Stimulated activated CD8-positive, alpha-beta memory T cell treated with anti-CD3 and anti-CD28 coated beads, Interleukin-15, amount 100 ng/mL, for 48 hours (primary cell): ENCODE measurements at places on chromosomes 3 and 15.

GRCh38 chr15:63920504-63921175 is 86.9 kb upstream of the HERC1 start:
- DNase-seq = no peak

- DNase-seq = no peak
Measured at GRCh38 chr3:112132088-112132487, 960 bp downstream of the GCSAM start.

DNA sequence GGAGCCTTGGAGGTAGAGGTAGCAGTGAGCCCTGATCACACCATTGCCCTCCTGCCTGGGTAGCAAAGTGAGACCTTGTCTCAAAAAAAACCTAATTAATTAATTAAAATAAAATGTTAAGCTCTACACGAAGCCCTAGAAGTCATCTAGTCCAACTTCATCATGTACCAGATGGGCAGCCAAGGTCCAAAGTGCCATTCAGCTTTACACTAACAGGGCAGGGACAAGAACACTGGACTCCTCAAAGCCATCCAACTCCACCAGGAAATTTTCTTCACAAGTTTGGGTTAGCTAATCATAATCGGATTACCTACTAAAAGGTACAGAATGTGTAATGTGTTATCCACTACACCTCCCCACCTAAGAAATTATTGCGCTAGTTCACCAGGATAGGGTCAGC is 48.8 kb downstream of the WWTR1 start:
- no peak for DNase-seq

DNA sequence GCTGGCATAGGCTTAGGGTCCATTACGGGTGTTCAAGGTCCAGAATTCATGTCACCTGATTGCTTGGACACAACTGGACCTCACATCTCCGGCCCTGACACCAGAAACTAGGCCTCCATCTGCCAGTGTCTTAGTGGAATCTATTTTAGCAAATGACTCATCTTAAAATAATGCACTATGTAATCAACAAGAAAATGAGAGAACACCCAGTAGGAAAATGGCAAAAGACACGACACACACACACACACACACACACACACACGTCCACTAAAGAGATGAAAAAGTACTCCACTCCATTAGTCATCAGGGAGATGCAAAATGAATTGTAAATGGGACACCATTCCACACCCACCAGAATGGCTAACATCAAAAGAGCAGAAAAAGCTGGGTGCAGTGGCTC is 11.2 kb downstream of the APBA2 start:
- DNase-seq = no peak

- no peak for DNase-seq
Measured at GRCh38 chr3:193938613-193939012, 197.3 kb upstream of the HES1 start.

DNA sequence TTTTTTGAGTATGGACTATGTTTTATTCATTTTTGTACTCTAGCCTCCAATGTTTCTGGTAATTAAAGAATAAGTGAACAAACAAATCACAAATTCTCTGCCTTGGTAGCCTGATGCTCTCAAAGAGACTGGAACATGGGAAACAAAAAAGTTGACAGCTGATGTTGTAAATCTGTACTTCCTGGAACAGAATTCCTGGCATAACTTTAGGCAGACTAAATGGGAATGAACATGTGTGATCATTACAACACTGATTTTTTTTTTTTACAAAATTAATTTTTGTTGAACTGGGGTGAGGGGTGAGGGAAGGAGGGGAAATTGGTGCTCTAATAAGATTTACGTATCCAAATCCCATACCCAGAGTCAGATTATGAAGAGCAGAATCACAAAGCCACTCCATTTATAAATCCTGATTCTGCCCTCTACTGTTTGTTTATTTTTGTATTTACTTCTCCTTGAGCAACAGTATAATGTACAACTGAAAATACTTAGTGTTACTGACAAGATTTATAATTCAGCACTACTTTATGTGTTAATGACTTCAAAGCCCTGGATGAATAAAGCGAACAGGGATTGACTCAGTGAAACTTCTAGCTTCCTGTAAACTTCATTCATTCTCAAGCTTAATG is 165.0 kb downstream of the FRMD5 start:
- DNase-seq = no peak

DNA sequence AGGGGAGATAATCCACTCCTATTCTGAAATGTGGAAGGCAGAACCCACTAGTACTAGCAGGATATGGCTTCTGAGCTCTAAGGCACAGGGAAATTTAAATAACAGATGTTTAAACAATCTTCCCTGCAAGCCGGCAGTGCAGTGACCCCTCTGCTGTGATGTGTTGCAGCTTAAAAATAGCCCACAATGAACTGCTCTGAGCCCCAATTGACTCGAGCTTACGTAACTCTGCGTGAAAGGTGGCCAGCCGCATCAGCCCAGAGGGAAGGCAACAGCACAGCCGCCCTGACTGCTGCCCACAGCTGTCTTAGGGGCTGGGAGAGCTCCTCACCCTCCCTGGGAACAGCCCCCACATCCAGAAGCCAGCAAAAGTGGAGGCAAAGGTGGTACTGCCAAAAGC is 12.5 kb upstream of the CAMKV start:
- no peak for DNase-seq

GRCh38 chr3:184429786-184430185 is 49.9 kb downstream of the CHRD start:
- no peak for DNase-seq

DNA sequence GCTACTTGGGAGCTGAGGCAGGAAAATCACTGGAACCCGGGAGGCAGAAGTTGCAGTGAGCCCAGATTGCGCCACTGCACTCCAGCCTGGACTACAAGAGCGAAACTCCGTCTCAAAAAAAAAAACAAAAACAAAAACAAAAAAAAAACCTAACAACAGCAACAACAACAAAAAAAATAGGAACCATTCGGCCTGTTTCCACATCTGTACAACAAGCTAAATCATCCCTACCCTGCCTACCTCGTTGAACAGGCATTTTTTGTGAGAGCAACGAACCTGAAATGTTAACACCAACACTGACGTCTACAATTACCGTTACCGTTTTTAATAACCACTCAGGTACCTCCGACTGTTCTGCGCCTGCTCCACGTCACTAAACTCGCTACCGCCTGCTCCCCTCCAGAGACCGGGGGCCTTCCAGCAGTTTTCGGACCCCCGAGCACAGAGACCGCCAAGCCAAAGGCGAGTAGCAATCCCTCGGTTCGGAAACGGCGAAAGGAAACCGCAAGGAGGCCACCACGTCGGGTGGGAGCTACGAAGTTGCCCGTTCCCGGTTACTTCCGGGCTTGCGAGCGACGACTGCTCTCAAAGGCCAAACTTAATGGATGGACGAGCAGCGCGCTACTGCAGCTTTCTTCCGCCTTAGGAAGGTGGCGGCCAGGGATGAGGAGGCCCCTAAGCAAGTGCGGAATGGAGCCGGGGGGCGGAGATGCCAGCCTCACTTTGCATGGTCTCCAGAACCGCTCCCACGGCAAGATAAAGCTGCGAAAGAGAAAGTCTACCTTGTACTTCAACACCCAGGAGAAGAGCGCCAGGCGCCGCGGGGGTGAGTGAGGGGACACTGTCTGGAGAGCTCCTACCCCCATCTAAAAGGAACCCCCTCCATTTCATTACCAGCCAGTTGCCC is at the start of the genes PIGB and PIGBOS1:
Gene PIGB, plus strand, starts transcription at position 635 of the 907 bp plus-strand sequence. Its CDS starts 29 bp downstream, at position 664.
Gene PIGBOS1, minus strand, starts transcription at position 536 of the 907 bp plus-strand sequence. CDS start 1,331 bp downstream, outside the sequence.
- peak; percentile 67 for DNase-seq

DNA sequence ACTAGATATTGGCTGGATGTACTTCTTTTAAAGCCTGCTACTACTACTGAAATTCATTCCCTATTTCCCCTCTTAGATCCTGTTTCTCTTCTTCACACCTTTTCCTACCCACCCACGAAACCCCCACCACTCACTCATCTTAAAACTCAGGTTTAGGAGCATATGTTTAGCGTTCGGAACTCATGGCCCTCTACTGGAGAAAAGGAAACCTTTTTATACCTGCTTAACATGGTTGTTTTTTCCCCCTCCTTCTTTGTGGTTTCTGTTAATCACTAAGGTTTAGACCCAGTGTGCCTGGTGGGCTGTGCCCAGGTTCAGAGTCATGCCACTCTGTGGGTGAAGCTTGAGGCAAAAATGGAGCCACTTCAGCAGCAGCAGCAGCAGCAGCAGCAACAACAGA is 2.6 kb downstream of the ARID3B start:
- no peak for DNase-seq

GRCh38 chr3:48695393-48695753 is 9.7 kb upstream of the NCKIPSD start:
- no peak for DNase-seq

- no peak for DNase-seq
Measured at GRCh38 chr3:132435224-132435910, 18.1 kb downstream of the DNAJC13 start.

DNA sequence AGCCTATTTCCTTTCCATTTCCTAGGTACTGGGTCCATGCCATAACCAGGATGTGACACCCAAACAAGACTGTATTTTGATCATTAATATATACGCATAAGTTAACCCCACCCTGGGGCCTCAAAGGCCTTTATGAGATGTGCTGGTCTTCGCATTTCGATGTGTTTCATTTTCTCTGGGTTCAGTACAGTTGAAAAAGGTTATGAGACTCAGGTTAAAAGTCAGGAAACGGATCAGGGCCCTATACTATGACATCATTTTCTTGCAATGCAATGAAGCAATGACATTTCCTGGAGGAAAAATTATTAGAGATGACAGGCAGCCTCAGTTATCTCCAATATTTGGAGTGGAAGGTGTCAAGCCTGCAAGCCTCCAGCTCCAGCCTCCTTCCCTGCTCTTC is 31.7 kb downstream of the TMEM212 start:
- no peak for DNase-seq

DNA sequence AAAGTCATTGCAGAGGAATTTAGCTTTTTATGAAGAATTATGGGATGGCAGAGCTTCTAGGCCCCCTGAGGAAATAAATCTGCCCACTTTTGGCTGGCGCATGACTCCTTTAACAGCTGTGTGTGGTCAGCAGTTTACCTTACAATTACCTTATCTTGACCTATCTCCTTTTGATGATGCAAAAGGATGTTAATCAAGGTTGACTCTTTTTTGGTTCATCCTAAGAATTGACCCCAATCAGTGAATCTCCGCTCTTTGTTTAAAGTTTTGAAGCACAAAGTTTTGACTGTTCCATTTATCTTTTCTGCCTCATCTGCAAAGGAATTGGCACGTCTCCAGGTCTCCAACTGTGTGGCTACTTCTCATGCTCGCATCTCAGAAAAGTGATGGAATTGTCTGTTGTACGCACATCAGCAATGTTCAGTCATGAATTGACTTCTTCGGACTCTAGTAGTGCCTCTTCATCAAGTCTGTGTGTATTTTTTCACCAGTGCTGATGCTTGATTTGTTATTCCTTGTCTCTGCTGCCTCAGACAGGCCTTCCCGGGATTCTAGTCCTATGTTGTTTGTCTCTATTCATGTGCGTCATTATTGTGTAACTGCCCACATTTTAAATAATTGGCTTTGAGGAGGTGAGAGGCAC is 196.2 kb upstream of the CFAP20DC start:
- DNase-seq = no peak

DNA sequence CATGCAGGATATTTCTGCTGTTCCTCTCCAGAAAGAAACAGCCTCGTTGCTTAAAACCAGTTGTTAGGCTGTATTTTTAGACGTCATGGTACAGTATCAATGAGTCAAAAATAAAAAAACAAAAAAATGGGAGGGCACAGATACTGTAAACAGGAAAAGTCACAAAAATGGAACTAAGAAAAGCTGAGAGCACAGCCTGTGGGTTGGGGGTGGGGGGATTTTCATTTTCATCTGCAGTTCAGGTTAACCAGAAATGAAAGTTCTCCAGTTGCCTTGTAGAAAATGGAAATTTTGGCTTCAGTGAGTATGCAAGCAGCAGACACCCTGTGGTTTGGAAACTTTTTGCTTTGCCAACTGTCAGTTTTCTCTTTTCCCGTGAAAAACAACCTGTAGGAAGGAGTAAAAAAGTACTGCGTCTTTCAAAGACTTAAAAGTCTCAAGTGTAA is 59.0 kb downstream of the FRMD4B start:
- DNase-seq = peak; percentile 46

GRCh38 chr3:190446573-190447279 is 3.0 kb downstream of the TMEM207 start:
- no peak for DNase-seq

GRCh38 chr15:42239528-42240182 is 31.6 kb upstream of the VPS39 start:
- DNase-seq = no peak

DNA sequence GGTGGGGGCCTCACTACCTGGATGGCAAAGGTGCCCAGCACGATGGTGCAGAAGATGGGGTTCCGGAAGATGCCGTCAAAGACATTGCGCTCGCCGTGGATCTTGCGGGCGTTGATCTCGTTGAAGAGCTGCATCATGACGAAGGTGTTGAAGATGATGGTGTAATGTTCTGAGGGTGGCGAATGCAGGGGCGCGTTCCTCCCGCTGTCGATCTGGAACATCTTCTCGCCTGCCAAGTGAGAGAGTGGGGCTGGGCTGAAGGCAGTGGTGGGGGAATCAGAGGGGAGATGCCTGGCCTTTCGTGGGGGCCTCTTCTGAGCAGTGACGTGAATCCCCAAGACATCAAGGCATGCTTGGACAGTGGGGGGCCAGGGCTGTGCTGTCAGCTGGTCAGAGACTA is 19.6 kb upstream of the SEC13 start:
- DNase-seq = no peak

DNA sequence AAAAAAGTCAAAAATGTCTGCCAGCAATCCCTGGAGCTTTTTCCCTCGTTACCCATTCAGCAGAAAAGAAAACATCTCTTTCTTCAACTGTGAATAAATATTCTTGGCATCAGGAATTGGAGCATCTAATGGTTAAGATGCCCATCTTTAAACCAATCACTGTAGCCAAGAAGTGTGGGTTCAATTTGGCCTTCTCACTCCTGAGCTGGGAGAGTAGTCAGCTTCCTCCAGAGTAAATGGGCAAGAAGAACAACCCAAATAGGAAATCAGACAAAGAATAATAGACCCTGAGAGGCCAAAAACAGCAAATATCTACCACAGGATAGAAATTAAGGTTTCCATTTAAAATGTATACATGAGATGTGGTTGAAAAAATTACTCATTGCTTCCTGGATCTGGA is 508.0 kb upstream of the MDFIC2 start:
- DNase-seq = no peak

GRCh38 chr3:14297784-14298236 is 104.6 kb upstream of the SLC6A6 start:
- no peak for DNase-seq

- no peak for DNase-seq
Measured at GRCh38 chr15:75966073-75966472, 46.2 kb downstream of the NRG4 start.

- no peak for DNase-seq
Measured at GRCh38 chr15:57395292-57395691, 19.0 kb downstream of the CGNL1 start.

- no peak for DNase-seq
Measured at GRCh38 chr3:106837616-106838015, 539.6 kb upstream of the CCDC54 start.

GRCh38 chr3:7924228-7924627 is 577.4 kb upstream of the LMCD1 start:
- DNase-seq = no peak

GRCh38 chr3:135325096-135325495 is 530.0 kb downstream of the EPHB1 start:
- DNase-seq = no peak
